IPS-NIHi11 (cell line): ENCODE measurements at places on chromosomes 13 and 19.
A peak's percentile ranks its signal among the peaks of the same experiment; 100 is the strongest.

DNA sequence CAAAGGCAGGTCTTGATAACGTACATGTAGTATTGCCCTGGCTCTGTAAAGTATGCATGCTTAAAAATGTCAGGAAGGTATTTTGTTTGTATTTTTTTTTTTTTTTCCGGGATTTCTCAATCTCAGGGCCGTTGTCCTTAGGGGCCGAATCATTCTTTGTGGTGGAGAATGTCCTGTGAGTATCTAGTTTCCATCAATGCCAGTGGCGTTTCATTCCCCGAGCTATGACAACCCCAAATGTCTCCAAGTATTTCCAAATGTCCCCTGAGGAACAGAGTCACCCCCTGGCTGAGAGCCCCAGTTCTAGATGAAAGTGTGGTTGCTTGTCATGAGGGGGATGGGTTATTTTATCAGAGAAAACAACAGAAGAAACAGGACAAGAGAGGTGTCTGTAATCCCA lies 68.7 kb downstream of the ACSBG2 start:
- DNase-seq, result no peak

DNA sequence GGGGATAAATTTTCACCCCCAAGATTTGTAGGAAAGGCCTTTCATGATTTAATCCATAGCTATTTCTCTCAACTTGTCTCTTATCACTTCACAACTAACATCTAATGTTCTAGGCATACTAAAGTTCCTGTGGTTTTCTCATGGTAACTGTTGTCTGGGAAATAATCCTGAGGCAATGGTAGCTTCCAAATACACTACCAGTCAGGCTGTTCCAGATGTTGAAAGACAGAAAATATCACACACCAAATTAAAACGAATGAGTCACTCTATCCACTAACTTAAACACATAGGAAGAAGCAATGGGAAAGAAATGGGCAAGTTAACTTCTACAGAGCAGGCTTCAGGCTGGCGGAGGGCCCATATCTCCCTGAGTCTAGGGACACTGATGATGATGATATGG lies 77.7 kb upstream of the MYO16 start:
- no peak for DNase-seq

GRCh38 chr13:54029720-54030119 lies 1001.1 kb downstream of the OLFM4 start:
- no peak for DNase-seq

- peak; percentile 89 for DNase-seq
These were observed at the start of gene ZNF611 for GRCh38 chr19:52734893-52735661. Gene ZNF611, minus strand, starts transcription at chr19:52735044. Its CDS starts 19,150 bp downstream, at chr19:52715894.

DNA sequence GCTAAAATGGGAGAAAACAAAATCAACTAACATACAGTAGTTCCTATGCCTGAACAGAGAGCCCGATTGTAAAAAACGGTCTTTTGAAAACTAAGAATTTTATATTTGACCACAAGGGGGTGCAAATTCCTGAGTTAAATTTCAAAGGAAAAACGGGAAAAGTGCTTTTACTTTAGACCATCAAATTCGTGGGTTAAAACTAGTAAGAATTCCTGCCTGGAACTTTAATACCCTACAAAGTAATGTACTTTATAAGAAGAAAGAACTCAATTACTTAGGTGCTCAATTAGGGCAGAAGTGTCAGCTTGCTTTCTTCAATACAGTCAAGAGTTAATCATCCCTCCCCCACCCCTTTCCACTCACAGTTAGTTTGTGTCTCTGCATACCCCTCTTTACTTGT lies 69.8 kb downstream of the KCNRG start:
- no peak for DNase-seq

DNA sequence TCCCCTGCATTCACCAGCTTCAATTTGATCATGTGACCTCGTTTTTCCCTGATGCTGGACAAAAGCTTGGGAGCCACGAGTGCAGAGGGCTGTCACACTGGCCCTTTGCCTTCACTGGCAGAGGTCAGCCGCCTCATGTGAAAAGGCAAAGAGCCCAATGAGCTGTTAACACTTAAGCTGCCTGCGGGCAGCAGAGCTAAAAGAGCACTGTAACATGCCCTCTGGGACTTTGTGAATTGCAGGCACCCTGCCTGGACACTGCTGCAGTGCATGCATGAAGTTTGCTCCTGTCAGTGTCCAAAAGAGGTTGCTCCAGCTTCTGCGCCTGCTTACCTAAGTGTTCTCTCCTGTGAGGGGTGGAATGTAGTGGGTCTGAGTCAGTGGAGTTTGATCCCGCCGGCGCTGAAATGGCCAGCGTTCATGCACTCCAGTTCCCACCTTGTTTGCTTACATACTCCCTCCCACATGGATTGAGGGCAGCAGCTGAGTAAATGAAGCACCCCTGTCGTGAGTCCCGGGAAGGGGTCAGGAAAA lies 193.7 kb downstream of the RFC3 start:
- DNase-seq, result no peak

DNA sequence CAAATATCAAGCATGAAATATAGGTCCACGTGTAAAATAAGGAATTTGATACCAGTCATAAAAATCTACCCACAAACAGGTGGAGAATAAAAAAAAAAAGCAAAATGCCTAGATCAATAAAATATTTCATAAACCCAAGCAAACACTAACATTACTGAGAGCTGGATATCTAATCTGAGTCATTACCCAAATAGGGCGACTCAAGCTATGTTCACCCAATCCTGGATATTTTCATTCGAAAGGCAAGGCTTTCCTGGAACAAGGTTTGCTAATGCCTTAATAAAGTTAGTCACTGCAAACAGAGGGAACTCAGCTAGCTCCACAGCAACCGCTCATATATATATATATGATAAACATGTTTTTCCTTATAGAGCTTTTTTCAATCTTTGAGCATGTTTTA lies 33.5 kb upstream of the TM9SF2 start:
- DNase-seq, result no peak

DNA sequence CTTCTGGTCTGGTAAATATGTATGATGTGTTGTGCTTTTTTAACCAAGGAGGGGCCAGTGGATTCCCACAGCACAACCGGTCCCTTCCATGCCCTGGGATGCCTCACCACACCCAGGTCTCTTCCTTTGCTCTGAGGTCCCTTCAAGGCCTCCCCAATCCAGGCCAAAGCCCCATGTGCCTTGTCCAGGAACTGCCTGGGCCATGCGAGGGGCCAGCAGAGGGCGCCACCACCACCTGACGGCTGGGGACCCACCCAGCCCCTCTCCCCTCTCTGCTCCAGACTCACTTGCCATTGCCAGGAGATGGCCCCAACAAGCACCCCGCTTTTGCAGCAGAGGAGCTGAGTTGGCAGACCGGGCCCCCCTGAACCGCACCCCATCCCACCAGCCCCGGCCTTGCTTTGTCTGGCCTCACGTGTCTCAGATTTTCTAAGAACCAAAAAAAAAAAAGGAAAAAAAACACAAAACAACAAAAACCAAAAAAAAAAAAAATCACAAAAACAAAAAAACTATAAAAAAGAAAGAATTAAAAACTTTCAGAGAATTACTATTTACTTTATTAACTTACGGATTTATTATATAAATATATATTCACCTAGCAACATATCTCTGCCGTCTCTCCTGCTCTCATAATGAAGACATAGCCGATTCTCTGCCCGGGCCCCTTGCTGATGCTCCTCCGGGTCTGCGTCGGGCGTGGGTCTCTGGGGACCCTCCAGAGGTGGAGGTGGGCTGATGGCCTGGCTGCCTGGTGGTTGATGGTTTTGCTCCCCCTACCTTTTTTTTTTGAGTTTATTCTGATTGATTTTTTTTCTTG lies 14.4 kb downstream of the CAPN12 start:
- DNase-seq, result peak; percentile 85
